ENCODE measurements at places on chromosomes 6 and 20.
A peak's percentile ranks its signal among the peaks of the same experiment; 100 is the strongest.

GRCh38 chr6:20575704-20576451, 41.6 kb downstream of the CDKAL1 start:
- DNase-seq, result no peak

DNA sequence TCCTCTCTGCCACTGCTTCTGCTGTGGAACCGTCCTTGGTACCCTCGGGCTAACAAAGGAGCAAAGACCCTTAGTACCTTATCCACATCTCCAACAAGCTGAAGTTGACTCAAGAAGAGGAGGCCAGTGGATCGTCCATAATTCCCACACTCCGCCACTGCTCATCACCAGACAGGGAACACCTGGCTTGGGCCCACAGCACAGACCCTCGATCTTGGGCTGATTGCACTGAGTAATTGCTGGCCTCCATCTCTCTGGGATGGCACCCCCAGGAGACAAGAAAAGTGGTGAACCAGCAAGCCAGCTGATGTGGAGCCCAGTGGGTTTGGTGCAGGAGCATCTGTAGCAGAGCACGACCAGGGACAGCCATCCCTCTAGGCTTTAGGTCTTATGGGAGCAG, 109.4 kb upstream of the GRIK2 start:
- no peak for DNase-seq

DNA sequence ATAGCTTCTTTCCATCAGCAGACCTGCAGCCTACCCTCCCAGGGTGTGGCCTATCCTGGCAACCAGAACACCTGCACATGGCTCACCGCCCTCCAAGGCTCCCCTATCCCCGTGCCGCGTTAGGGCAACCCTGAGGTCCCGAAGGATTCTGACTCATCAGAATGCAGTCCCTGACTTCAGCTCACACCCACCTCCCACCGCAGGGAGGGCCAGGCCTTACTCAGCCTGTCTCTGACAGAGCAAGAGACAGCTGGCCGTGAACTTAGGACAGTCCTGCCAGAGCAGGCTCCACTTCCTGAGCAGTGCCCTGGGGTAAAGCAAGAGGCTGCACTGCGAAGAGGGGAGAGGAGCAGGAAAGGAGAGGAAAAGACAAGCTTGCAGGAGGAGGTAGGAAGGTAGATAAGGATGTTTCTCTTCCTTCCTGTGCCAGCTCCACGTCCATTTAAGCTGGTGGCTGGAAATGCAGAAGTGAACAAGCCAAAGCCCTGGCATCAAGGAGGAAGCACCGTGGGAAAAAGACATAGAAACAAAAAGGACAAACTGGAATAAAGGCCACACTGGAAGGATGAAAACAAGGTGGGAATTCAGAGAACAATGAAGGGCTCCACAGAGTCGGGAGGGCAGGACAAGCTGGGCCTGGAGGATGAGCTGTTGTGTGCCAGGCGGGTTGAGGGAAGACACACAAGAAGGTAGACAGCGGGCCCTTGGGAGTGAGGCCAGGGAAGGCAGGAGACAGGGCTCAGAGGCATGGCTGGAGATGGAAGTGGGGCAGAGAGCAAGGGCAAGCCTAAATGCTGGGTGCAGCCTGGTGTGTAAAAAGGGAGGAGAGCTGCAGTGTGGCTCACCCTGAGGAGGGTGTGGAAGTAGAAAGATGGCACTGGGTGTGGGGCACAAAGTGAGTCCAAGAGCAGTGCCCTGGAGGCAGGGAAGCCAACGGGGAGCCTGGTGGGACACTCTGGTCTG, 102.7 kb downstream of the SLC23A2 start:
- DNase-seq, result no peak

GRCh38 chr6:43444582-43444981, 10.8 kb downstream of the DLK2 start:
- no peak for DNase-seq

DNA sequence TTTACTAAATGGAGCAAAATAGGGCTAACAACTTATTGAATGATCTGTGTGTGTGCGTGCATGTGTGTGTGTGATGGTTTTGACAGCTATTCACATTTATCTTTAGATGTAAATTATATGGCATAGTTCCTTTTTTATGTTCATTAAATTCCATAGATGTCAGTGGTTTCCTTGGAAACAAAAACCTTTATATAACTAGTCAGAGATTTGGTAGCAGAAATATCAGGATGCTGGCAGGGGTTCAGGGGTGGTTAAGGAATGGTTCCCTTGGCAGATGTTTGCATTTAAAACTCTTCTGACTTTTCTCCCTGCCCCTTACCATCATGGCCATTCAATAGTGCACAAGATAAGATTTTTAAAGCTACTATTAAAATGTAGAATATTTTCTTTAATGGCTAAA, 256.6 kb downstream of the PLCB1 start:
- DNase-seq, result no peak

GRCh38 chr6:18503593-18504231, 116.6 kb downstream of the RNF144B start:
- DNase-seq, result peak; percentile 3

GRCh38 chr6:160297310-160297709, 38.7 kb upstream of the SLC22A2 start:
- no peak for DNase-seq

GRCh38 chr6:169370054-169370453, 116.4 kb upstream of the THBS2 start:
- no peak for DNase-seq

GRCh38 chr6:27806981-27807440, 105.2 kb downstream of the OR2B2 start:
- no peak for DNase-seq

DNA sequence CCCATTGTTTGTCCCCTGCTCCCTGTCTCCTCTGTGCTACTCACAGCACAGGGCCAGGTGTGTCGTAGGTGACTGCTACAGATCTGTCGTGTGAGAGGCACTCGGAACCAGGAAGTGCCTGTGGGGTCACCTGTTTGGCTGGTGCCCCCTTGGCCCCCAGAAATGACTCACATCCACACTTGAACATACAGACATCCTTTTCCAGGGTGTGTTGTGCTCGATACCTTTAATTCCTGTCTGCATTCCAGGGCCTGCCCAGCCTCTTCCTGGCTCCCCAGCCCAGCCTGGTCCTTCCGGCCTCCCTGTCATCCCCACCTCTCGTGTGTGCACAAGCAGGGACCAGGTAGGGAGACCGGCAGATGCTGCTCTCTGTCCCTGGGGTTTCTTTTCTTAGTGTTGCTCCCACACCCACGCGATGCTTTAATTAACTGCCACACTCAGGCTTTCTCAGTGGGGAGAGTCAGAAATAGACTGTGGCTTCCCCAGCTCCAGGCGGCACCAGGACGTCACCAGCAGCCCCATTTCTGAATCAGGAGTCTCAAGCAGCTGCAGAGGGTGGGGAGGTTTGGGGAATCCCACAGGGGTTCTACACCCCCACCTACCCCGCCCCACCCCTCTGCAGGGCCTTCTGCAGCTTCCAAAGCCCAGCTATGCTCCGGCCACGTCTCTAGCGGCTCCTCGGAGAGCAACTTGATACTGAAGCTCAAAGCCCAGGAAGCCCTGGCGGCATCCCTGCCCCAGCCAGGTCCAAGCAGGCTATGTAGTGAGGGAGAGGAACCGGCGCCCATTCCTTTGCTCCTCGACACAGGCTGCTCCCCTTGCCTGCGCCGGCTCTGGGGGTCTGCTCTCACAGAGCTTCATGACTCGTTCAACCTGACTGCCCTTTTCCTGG, 102.2 kb downstream of the SYCP2 start:
- DNase-seq, result no peak

GRCh38 chr6:150286912-150287311, 81.9 kb upstream of the IYD start:
- DNase-seq, result no peak

DNA sequence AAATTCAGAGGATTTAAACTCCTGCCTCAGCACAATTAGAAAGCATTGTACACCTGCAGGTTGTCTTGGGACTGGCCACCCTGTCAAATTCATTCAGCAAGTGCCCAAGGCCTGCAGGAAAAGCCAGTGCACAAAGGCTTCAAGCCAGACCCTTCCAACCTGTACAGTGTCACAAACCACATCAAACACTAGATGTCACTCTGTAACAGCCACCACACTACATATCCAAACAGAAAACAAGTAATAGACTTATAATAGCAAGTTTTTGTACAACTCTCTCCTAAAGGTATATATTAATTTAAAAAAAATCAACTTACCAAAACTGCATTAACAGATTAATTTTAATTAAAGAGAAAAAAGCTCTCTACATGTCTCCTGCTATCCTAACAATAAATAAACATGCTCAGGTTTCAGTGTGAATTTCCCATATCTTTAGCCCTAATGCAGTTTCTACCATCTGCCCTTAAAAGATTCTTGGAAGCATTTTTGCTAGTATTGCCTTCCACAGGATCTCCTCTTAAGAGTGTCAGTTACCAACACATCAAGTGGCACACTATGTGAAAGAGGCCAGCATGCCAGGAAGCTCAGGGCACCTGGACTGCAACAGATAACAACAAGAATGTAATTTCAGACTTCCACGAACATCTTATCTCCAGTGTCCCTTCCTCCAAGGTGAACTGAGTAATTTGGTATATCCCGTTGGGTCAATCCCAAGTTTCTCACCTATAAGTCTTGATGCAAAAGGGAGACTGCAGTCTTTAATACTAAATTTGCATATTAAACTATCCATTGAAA, 47.5 kb downstream of the RALGAPA2 start:
- no peak for DNase-seq

DNA sequence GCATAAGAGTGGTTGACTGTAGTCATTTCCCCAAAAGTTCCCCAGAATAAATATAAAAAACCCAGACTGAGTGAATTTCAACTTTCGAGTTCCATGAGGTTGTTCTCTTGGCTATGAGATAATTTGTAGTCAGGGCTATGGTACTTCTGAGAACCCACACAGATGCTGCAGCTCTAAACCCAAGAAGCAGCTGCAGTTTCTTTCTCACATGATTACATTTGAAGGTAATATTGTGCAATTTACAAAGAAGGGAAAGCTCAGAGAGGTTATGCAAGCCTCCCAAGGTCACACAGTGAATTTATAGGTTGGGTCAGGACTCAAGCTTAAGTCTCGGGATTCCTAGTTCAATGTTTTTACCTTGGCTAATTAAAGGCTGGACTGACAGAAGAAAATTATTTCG, 29.7 kb upstream of the CD93 start:
- DNase-seq, result no peak

GRCh38 chr6:134577998-134578397, 260.1 kb upstream of the SGK1 start:
- no peak for DNase-seq

- DNase-seq, result no peak
Observed at GRCh38 chr6:168496997-168497331, 56.0 kb downstream of the SMOC2 start.

DNA sequence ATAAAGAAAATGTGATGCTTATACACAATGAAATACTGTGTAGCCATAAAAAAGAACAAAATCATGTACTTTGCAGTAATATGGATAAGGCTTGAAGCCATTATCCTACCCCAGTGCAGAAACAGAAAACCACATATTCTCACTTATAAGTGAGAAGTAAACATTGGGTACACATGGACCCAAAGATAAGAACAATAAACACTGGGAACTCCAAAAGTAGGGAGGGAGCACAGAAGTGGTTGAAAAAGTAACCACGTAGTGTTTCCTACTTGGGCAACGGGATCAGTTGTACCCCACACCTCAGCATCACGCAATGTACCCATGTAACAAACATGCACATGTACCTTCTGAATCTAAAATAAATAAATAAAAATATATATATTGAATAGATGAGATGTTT, 8.2 kb downstream of the IRAK1BP1 start:
- no peak for DNase-seq

DNA sequence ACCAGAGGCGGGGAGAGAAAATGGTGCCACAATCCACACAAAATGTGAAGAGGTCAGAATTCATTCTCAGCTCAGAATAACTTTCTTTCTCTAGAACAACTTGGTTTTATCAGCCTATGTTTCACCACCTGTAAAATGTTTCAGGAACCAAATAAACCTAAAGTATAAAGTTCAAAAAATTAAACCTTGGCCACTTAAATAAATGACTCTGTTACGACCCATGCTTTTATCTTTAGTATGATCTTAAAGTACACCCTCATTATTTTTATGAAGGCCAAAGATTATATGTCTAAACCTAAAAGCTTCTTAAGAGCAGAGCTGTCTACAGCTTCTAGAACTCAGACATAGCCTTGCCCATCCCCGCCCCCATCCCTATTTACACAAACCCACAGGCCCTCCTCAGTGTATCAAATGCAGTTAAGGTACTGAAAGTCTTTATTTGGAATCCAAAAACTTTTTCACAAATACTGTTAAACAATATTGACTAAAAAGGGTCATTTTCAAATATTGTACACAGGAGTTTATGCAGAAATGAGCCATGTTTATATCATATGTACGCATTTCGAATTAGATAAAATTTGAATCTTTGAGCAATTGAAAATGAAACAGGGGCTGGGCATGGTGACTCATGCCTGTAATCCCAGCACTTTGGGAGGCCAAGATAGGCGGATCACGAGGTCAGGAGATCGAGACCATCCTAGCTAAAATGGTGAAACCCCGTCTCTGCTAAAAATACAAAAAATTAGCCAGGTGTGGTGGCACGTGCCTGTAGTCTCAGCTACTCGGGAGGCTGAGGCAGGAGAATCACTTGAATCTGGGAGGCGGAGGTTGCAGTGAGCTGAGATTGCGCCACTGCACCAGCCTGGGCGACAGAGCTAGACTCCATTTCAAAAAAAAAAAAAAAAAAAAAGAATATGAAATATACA, 5.7 kb upstream of the NHSL1 start:
- no peak for DNase-seq

- no peak for DNase-seq
Observed at GRCh38 chr6:18978337-18979128, 591.4 kb downstream of the RNF144B start.

- no peak for DNase-seq
Observed at GRCh38 chr6:30800871-30801270, 56.5 kb upstream of the IER3 start.

- no peak for DNase-seq
Observed at GRCh38 chr20:44552950-44553908, 29.1 kb upstream of the PKIG start.

DNA sequence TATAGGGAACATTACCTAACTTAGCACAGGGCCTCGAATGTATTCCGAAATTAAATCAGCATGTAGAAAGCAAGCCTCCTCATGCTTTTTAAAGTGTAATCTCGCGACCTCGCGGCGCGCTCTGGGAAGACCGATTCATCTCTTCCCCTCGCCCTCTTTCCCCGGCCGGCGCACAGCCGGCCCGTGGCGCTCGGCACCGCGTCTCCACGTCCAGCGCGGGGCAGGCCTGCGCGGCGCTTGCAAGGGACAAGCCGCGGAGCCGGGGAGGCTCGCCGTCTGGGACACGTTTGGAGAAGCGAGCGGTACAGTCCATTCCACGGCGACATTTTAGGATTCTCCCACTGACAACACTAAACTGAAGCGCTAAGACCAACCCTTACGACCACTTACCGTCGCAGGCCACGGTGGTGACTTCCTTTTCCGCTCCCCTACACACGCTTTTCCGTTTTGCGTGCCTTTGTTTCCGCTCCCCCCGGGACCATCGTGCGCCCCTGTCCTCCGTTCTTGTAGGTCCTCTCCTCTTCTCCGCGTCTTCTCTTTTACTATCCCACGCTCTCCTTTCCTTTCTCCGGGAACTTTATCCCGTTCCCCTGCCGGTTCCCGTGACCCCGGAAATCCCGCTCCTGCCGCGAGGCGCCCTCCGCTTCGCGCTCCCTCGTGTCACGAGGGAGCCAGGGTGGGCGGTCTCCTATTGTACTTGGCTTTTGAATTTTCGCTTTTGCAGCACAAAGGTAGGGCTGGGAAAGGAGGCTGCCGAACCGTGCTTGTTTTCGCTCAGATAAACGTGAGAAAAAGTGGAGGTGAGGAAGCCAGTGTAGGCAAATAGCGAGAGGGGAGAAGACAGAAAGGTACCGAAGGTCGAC, at the start of gene ECHDC1:
ECHDC1 (minus strand) TSS at position 664 of the 863 bp plus-strand sequence. CDS start 12,581 bp downstream, outside the sequence.
- DNase-seq, result peak; percentile 65

- DNase-seq, result no peak
Observed at GRCh38 chr6:137161949-137162348, 11.5 kb downstream of the IL22RA2 start.
